ENCODE measurements at places on chromosomes 16 and 17.

- DNase-seq = no peak
Observed at GRCh38 chr16:252366-253337, 18.0 kb downstream of the FAM234A start.

DNA sequence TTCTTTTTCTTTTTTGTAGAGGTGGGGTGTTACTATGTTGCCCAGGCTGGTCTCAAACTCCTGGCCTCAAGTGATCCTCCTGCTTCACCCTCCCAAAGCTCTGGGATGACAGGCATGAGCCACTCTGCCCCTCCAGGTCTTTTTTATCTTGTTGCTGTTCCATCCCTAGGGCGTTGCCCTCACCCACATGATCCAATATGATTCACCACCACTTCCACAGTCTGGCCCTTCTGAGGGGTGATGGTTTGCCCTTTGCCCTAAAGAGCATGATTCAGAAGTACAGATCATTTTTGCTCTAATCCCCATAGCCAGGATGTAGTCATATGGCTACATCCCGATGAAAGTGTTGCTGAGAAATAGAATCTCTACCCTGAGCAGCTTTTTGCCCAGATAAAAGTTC is 18.8 kb downstream of the STX4 start:
- no peak for DNase-seq

- DNase-seq = peak; percentile 61
Observed at GRCh38 chr17:2400474-2400866, 390 bp downstream of the MNT start.

DNA sequence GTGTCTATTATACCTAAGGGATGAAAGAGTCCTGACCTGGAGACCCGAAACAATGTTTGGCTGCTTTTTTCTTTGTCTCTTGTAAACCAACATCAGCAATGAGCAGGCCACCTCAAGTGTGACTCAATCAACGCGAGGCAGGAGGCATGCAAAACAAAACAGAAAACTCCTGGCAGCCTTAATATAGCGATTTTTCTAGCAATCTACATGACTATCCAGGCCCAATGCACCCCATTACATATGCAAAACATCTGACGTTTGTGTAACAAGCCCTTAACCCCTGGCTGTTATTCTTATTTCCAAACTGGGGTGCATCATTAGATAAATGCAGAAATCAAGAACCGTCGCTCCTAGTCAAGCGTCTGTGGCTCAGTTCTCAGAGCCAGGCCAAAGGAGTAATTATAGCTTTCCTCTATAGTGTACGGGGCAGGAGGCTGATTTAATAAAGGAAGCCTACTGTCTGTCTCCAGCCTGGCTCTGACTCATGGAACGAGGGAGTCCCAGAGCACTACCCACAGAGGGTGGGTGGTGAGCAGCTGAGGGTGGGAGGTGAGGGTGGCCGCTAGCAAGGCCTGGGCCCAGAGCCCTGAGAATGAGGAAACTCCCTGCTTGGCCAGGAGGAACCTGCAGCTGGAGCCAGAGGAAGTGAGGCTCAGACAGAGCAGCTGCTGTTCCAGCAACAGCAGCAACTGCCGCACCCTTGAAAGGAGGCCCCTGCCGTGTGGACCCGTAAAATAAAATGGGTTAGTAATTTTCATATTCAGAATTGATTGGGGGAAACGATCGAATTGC is 43.9 kb downstream of the CHD9 start:
- peak; percentile 18 for DNase-seq

DNA sequence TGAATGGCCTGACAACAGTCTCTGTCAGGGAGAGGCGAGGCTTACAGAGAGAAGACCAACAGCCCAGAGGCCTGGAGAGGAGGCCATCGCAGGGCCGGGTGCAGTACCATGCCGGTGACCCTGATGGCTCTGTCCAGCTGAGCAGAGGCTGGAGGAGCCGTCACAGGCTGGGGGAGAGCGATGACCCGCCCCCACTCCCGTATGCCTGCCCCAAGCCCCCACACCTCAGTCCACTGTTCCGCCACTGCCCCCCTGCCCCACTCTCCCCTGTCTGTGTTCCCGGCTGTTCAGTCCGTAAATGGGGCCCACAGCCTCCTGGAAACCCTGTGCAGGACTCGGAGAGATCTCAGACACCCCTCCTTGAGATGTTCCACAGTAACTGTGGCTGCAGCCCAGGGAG is 12.8 kb upstream of the FAM83G start:
- DNase-seq = no peak

DNA sequence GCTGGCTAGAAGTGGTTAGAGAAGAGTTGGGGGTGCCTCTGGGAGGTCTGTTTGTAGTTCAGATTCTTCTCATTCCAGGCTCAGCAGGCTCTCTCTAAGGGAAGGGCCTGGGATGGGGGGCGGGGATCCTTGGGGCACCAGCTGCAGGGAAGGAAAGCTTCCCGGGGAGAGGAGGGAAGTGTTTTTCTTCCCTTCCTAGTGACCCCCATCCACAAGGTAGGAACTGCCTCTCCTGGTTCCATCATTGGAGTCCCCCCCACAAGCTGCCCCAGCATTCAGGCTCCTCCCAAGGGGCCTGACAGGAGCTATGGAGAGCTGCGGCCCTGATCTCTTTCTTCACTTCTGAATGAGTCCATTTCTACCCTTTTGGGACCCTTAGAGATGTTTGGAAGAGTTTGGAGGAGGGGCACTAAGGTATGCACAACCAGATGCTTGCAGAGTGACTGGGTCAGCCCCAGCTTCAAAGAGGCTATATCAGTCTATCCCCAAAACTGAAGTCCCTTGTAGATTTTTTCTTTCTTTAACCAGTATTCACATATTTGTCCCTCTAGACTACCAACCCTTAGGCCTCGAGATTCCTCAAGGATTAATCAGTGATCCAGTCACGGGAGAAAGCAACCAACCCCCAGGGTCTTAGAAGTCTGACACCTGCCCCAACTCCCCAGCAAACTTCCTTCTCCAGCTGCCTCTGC is 13.9 kb upstream of the FZD2 start:
- no peak for DNase-seq

DNA sequence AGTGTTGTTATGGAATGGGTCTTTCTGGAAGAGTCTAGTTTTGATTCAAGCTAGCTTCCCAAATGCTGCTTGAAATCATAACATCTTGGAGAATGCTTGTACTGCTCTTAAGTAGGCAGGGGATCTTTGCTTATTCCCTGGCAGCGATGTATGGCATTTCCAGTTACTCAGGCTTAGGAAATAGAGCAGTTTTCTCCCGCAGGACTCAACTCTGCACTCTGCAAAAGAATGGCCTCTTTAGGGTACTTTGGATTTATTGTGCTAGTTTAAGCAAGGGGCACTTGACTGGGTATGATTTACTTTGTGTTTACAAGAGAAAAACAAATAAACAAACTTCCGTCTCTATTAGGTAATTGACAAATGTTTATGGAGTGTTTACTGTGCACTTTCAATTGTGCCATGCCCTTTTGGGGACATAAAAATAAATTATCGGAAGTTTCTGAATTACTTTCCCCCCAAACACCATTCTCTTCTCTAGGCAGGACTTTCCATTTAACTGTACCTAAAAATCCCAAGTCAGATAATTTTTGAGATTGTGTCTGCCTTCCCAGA is 164.0 kb downstream of the MAP2K6 start:
- DNase-seq = no peak

GRCh38 chr16:83298541-83298940 is 509.2 kb upstream of the HSBP1 start:
- no peak for DNase-seq

- DNase-seq = no peak
Observed at GRCh38 chr16:9824200-9825068, 357.8 kb downstream of the GRIN2A start.

GRCh38 chr17:44400226-44400847 is 10.9 kb upstream of the ITGA2B start:
- no peak for DNase-seq

GRCh38 chr17:76994237-76994637 is 126.0 kb downstream of the MGAT5B start:
- DNase-seq = no peak

- no peak for DNase-seq
Observed at GRCh38 chr17:48351911-48352332, 78.1 kb downstream of the SKAP1 start.

DNA sequence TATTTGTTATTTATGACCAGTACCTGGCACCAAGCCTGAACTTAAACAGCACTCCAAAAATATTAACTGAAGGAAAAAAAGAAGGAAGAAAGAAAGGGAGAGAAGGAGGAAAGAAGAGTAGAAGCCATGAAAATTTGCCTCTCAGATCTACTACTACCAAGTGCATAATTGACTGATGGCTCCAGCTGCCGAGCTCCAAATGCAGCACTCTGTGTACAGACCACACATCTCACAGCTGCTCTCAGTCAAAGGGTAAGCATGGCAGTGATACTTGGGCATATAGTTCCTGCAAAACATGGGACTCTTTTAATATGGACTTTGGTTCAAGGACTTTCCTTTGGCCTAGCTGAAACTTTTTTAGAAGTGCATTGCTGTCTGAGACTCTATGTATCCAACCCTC is 44.0 kb upstream of the NOG start:
- no peak for DNase-seq

DNA sequence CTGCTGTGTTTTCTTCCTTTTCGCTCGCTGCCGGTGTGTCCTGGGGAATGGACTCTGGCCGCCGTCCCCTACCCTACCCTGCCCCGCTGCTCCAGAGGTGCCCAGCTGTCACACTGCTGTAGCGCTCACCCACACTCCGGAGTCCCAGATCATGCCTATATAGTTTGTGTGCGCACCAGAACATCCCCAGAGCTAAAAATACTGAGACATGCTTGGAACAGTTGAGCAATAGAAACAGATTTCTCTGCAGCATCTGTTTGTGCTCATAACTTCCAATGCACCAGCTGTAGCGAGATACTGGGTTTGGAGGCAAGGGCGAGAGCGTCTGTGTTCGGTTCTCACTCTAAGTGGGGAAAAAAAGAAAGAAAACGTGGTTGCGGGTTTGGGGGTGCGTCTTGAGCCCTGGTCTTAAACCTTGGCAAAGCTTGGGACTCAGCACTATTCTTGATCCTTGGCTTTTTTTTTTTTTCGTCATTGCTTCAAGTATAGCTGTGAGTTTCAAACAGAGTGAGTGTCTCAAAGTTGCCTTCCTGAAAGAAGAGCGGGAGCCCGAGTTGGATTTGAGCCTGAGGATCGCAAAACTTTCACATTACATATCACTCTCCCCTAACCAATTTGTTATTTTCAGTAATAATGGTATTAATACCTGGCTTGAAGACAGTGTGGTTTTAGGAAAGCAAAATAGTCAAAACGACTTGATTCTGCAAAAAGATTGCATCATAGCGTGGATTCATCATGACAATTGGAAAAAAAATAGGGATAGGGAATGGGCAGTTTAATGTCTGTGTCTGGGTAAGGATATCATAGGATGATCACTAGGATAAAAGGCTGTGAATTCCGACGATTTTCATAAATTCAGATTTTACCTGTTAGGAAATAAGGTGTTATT is 621 bp downstream of the KCNJ2 start:
- DNase-seq = no peak

DNA sequence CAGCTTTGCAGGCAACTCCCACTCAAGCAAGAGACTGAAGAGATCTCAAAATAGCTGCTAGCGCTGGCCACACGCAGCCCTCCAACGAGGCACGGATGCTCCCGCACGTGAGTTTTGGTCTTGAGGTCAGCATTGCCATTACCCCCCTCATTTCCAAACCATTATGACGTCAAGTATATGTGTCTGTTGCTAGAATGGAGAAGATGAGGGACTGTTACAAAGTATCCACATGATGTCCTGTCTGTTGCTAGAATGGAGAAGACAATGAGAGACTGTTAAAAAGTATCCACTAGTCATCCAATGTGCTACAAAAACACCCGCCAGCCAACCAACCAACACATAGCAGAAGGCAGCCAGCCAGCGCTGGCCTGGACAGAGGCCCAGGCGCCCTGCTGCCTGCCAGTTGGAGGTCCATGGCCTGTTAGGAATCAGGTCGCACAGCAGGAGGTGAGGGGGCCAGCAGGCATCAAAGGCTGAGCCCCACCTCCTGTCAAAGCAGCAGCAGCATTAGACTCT is 24.8 kb downstream of the KLHDC4 start:
- DNase-seq = no peak

- DNase-seq = no peak
Observed at GRCh38 chr16:407253-407652, 5.6 kb downstream of the DECR2 start.

GRCh38 chr17:77153472-77153871 is 12.7 kb downstream of the SEC14L1 start:
- no peak for DNase-seq

GRCh38 chr17:30332057-30332542 is 1.8 kb downstream of the TMIGD1 start:
- peak; percentile 34 for DNase-seq

DNA sequence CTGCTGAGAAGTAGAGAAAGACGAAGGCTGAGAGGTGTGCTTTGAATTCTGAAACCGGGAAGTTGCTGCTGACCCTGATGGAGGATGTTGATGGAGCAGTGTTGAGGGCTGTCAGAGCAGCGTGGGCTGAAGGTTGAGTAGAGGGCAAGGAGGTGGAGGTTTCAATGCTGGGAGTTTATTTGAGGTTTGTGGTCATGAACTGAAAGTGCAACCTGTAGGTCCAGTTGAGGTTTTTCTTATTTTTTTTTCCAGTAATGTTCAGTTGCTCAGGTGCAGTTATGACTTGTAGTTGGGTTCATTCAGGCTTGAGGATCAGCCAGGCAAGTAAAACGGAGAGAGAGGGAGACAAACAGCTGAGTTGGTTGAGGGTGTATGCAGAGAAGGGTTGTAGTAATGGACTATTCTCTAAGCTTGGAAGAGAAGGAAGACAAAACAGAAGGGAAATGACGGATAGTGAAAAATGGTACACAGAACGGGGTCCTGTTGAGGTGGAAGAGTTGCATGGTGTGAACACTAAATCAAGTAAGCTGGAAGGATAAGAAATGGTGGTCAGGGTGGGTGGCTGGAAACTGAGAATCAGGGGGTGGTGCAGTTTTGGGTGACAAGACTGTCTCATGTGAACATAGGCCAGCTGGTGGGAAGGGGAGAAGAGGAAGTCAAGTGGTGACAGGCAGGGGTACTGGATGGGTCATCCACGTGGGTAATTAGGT is 8.7 kb upstream of the UBE2G1 start:
- peak; percentile 61 for DNase-seq

GRCh38 chr17:57530026-57530425 is 215.1 kb downstream of the CCDC182 start:
- DNase-seq = no peak

DNA sequence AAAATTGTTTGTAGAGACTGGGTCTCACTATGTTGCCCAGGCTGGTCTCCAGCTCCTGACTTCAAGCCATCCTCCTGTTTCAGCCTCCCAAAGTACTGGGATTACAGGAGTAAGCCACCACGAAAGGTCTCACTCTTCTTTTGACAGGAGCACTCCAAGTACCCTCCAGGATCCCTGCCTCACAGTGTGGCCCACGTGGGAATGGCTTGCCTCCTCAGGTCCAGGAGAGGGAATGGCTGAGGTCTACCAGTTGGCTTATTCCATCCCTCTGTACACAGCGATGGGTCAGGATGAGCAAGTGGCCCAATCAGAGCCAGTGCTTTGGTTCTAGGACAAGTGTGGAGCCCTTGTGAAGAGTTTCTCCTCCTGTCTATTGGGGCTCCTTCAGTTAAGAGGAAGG is 73.7 kb upstream of the ZNF423 start:
- DNase-seq = no peak

- DNase-seq = no peak
Observed at GRCh38 chr16:85387171-85387507, 226.0 kb upstream of the GSE1 start.

Measured in activated T-cell treated with anti-CD3 and anti-CD28 coated beads for 48 hours (primary cell).